ENCODE measurements at places on chromosomes 5 and 9. TPM values are rescaled to one million over a fixed set of nuclear protein-coding genes. Genes with fewer than 3 reads are reported as not detected.

DNA sequence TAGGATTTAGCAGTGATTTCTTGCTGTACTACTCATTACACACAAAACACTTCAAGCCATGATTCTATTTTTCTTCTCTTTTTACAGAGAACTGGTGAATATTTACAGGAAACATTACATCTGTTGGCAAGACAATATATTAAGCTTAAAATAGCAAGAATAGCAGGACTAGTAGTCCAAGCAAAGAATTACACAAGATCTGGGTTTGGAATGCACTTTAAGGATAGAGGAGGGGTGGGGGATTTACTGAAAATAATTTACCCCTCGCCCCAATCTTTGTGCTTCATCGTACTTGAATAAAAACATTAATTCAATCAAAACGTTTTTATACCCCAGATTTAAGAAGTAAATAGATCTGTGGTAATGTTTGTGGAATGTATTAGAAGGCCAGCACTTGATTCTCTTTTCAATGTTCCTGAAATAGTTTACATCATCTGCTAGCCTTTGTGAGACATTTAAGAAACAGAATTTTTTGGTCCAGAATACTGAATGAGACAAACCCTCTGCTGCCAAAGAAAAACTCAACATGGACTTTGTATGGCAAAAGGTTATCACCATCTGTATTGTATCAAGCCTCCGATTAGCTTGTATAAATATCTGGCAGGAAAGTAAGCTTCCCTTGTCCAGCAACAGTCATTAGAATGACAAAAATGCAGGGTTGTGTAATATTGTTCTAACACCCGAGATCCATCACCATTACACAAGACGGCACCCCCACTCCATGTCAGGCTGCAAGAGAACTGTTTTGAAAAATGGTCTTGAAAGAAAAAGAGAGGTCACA is 23.8 kb downstream of the SVEP1 start:
- DNase-seq, result peak; percentile 29

DNA sequence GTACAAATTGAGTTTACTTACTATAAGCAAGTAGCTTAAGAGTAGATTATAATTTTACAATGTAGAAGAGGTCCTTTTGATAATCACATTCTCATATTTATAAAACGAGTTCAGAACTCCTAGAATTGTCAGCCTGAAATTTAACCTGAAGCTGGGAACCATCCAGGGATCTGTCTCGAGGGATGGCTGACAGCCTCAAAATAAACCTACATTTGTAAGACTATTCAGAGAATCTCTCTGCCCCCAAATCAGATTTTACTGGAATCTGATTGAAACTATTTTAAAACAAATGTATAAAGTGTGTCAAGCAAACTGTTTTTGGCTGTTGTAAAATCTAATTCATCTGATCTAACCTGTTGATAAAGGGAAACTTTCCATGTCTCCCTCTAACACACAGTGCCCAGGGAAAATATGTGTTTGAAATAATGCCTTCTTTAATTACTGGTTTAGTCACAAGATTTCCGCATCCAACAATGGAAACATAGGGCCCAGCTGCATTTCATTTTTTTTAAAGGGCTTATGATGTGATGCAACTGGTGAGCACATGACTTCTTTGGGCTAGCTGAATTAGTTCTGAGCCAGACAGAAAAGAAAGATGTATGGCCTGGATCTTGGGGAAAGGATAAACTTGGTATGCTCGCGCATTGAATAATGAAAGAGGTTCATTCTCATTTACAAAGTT is 30.3 kb downstream of the SLC25A46 start:
- DNase-seq, result peak; percentile 35

DNA sequence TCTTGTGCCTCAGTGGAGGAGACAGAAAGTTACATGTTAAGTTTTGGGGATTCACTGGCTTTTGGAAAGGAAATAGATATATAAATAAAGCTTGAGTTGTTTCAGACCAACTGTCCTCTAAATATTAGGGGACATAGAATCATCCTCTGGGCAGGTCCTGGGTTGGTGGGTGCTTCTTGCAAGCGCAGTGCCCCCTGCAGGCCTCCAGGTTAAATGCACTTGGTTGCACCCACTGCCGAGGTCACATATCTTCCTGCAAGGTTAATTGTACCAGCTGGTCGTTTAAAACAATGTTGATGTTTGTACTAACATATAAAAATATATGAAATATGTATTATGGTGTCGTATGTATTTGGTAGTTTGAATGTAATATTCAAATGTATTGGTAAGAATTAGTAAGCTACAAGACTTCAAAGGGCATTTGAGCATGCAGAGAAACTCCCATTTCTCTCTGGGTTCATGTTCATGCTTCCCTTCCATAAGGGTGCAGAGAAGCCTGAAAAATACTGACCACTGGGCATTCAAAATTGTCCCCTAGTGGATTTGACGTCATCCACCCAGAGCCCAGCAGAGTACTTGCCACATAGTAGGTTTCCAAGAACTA is 87.0 kb downstream of the ZNF618 start:
- peak; percentile 21 for DNase-seq

- no peak for DNase-seq
Observed at GRCh38 chr5:2168601-2169429, 286.1 kb upstream of the IRX4 start.

The SPRY4 gene
- 11.5 TPM for total RNA-seq

GRCh38 chr9:118529210-118529609 is 825.0 kb downstream of the TLR4 start:
- peak; percentile 37 for DNase-seq

DNA sequence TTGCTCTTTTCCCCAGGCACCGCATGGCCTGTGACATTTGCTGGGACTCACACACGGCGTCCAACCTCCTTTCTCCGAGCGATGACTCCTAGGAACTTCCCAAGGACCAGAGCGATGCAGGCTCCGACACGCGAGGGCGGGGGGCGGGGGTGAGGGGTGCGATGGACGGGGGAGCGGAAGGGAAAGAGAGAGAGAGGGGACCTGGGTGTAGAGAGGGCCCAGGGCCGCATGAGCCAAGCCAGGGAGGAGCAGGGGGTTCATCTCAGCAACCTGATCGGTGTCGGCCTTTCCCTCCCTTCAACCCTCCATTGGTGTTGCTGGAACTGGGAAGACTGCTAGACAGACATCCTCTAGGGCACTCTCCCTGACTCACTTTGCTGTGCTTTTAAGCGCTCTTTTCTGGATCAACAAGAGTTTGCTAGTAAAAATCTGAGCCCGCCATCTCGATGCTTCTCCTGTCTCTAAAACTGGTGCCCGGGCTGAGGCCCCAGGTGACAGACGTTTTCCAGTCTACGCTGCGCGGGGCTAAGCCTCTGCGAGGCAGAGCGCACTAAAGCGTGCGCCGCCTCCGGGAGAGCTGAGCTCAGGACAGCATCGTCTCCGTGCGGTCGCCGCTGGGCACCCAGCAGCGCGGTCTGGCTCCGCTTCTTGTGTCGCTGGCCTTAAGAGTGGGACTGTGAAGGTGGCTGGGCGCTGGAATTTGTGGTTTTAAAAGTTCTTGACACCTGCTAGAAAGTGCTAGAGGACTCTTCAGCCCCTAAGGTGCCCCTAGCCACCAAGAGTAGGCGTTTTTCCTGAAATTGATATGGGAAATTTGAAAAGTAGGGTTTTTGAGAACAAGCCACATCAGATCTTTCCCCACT is 1.0 kb upstream of the TSLP start:
- DNase-seq, result no peak

- DNase-seq, result peak; percentile 9
Observed at GRCh38 chr9:16485160-16485559, 385.3 kb downstream of the BNC2 start.

The RANBP17 gene
- total RNA-seq, result 10.3 TPM

DNA sequence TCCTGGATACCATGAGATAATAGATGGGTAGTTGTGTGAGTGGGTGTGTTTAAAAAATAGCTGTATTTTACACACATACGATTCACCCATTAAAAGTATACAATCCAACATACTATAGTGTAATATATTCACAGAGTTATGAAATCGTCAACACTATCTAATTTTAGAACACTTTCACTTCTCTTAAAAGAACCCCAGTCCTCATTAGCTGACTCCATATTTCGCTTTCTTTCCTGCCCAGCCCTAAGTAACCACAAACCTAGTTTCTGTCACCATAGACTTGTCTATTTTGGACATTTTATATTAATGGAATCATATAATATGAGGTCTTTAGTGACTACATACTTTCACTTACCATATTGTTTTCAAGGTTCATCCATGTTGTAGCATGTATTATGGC is 63.8 kb upstream of the S1PR3 start:
- DNase-seq, result no peak

The MATR3 gene
- 185 TPM for total RNA-seq

DNA sequence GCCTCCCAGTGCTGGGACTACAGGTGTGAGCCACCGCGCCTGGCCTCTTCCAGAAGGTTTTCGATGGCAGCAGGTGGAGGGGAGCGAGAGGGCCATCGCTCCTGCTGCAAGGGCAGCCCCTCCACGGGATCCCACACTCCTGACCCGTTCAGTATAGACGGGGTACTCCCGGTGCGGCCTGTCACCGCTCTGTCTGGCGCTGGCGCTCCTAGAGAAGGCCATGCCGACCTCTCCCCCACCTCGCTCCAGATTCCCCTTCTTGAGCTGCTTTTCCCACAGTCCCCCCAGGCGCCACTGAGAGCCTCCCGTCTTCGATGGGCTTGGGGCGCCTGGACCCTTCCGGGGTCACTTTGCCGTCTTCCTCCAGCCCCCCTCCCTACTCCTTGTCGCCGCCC is 4.3 kb upstream of the SQSTM1 start:
- DNase-seq, result no peak

The ENC1 gene
- 392 TPM for total RNA-seq

The FIBCD1 gene
- total RNA-seq, result 0.67 TPM

- peak; percentile 5 for DNase-seq
Observed at GRCh38 chr9:128787659-128788058, 606 bp downstream of the TBC1D13 start.

The LECT2 gene
- not detected for total RNA-seq

- DNase-seq, result no peak
Observed at GRCh38 chr5:151258816-151259215, 5.8 kb downstream of the GM2A start.

The CDH6 gene
- total RNA-seq, result not detected

DNA sequence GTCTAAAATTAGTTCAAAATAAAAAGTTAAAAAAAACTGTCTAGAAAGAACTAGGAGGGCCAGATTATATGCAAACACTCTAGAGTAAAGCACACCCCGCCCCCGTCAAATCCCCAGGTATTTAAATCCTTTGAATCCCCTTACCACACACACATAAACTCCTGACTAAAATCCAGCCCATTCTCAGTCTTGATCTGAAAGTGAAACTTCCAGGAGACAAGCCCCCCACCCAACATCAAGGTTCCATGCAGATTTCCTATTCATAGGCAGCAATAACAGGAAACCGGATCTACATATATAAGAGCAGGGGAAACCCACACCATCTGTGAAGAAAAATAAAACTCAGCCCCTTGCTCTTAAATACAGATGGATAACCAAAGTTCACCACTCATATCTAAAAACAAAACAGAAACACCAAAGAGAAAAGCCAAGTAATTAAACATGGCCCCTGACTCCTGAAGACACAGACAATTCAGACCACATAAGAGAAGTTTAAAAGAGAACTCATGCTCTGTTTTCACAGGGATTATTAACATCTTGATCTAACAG is 42.3 kb downstream of the MARCHF3 start:
- DNase-seq, result no peak

DNA sequence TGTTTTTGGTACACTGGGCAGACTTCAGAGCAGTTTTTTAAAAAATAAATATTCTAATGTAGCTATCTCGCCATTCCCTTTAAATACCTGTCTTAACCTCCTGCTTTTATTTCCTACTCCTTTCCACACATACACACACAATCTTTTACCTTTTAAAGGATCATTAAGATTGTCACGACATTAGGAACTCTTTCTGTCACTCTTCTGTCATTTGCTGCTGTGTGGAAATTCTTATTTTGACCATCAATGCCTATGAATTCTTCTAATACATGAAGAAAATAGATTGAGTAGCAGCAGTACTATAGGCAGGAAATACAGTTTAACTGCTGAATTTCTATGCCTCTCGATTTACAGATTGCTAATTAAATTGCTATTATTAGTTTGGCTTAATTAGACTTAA is 1.8 kb downstream of the PPP1R2B start:
- no peak for DNase-seq

All from mammary epithelial cell (primary cell).